ENCODE measurements at places on chromosomes 7 and 10.
A peak's percentile ranks its signal among the peaks of the same experiment; 100 is the strongest.

DNA sequence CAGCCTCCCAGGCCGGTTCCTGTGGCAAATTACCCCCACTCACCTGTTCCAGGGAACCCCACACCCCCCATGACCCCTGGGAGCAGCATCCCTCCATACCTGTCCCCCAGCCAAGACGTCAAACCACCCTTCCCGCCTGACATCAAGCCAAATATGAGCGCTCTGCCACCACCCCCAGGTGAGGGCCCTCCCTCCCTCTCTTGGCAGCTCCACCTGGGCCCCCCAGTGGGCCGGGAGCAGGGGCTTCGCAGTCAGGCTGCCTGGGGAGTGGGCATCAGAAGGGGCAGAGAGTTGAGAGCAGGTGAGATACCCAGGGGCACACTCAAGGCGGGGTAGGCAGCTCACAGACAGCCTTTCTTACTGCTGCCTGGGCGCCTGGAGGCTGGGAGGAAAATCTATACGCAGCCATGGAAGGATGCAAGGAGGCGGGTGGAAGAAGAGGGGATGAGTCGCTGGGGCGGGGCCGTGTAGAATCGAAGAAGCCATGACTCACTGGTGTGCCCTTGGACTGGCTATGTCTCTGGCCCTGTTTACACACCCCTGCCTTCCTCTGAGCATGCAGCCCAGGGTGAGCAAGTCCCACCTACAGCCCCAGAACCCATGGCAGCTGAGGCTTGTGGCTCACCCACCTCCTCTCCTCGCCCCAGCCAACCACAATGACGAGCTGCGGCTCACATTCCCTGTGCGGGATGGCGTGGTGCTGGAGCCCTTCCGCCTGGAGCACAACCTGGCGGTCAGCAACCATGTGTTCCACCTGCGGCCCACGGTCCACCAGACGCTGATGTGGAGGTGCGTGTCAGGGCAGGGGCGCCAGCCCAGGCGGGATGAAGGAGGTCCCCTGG, 48.6 kb upstream of the PPIF start:
- no peak for DNase-seq
- peaks cover 96% of the 10 kb centered on the region for H3K36me3 ChIP-seq
- H3K4me3 ChIP-seq = no peak overlapping the region

- no peak for DNase-seq
- no peak overlapping the region for H3K27ac ChIP-seq
- no peaks in the 10 kb centered on the region for H3K36me3 ChIP-seq
- no peaks in the 10 kb centered on the region for H3K4me1 ChIP-seq
- no peak overlapping the region for H3K4me3 ChIP-seq
- H3K27me3 ChIP-seq = no peaks in the 10 kb centered on the region
These were observed 162.6 kb downstream of the PPP1R3A start for GRCh38 chr7:113756250-113756649.

DNA sequence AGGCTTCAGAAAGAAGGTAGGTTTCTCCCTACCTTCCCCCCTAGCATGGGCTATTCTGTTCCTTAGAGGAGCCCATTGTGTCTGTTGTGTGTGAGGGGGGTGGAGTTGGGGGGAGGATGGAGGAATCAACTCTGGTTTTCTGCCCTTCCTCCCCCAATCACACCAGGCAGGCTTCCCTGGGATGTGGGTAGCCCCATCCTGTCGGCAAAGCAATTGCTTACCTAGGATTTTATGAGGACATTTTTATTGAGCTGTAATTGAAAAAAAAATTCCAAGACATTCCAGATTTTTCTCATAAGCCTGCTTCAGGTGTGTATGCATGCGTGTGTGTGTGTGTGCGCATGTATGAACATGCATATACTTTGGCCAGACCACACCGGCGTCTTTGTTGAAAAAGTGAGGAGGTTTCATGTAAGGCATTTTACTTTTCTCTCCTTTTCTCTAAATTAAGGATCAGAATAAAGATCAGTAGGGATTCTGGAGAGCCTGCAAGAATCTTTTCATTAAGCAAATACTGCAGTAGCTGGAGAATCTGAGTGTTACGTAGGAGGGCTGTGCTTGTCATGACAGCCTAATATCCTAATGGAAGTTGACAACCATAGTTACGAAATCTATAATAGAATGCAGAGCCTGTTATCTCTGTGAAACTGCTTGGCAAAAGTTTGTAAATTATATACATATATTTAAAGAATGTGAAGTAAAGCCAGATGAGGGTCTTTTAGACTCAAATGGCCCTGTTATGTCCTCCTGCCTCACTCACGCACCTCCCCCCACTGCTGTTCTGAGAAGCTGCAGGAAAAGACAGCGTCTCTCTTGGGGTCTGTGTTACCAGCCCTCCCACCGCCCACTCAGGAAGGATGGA, 27.3 kb upstream of the SAMD8 start:
- H3K4me1 ChIP-seq = peaks cover 31% of the 10 kb centered on the region
- no peak overlapping the region for H3K4me3 ChIP-seq
- H3K27ac ChIP-seq = peak overlapping the region; percentile 17

DNA sequence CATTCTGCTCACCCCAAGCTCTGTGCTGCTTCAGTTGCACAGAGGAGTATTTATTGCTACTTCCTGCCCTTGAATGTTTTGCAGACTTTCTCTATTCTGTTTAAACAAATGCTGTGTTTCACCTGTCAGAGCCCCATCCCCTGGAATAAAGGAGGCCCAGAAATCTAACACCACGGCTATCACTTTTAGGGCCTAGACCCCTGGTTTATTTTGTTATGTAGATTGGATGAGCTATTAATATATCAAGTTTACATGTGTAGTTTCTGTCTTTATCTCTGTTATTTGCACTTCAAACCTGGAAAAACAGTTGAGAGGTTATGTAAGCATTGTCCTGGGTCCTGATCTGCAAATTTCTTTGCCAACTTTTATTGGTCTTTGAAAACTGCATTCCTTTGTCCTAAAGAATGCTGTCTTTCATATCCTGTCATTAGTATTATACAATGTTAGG, 630.1 kb downstream of the PARD3 start:
- H3K36me3 ChIP-seq = no peaks in the 10 kb centered on the region
- no peaks in the 10 kb centered on the region for H3K27me3 ChIP-seq
- H3K4me1 ChIP-seq = peaks cover 21% of the 10 kb centered on the region
- H3K27ac ChIP-seq = no peak overlapping the region

GRCh38 chr10:72379062-72379461, 24.3 kb upstream of the DNAJB12 start:
- H3K27ac ChIP-seq = no peak overlapping the region
- no peaks in the 10 kb centered on the region for H3K4me1 ChIP-seq
- H3K36me3 ChIP-seq = no peaks in the 10 kb centered on the region
- no peaks in the 10 kb centered on the region for H3K27me3 ChIP-seq
- H3K4me3 ChIP-seq = no peak overlapping the region
- DNase-seq = no peak

DNA sequence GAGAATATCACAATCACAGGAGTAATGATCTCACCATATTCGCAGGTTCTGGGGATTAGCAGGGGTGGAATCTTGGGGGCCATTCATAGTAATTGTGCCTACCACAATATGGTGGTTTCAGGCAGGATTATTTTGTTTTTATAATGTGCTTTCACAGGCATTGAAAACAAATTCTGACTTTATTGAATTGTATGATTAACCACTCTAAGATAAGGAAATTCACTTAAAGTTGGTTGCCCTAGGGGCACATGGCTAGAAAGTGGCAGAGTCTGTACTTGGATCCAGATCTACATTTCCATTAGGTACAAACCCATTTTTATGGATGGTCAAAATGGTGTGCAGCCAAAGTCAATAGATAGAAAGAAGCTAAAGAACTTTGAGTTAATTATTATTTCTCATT, 1.7 kb downstream of the CROT start:
- peaks cover 2% of the 10 kb centered on the region for H3K4me1 ChIP-seq
- no peak overlapping the region for H3K27ac ChIP-seq
- H3K27me3 ChIP-seq = no peaks in the 10 kb centered on the region
- no peak overlapping the region for H3K4me3 ChIP-seq
- DNase-seq = no peak

DNA sequence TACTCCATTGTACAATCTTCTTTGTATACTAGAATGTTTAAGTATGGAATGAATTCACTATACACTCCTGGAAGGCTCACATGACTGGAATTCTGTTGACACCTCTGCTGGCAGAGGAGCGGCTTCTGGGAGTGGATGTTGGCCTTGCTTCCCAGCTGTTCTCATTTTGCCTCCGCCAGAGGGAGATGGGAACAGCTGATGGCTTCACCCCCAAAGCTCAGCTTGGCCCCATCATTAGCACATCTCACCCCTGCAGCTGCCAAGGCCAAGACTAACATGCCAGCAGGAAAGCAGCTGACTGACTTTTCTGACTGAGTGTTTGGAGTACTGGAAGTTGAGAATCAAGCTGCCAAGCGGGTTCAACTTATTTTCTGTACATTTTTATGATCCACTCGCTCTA, 15.1 kb downstream of the ADAM12 start:
- H3K4me1 ChIP-seq = no peaks in the 10 kb centered on the region
- no peak overlapping the region for H3K4me3 ChIP-seq
- H3K27me3 ChIP-seq = no peaks in the 10 kb centered on the region

DNA sequence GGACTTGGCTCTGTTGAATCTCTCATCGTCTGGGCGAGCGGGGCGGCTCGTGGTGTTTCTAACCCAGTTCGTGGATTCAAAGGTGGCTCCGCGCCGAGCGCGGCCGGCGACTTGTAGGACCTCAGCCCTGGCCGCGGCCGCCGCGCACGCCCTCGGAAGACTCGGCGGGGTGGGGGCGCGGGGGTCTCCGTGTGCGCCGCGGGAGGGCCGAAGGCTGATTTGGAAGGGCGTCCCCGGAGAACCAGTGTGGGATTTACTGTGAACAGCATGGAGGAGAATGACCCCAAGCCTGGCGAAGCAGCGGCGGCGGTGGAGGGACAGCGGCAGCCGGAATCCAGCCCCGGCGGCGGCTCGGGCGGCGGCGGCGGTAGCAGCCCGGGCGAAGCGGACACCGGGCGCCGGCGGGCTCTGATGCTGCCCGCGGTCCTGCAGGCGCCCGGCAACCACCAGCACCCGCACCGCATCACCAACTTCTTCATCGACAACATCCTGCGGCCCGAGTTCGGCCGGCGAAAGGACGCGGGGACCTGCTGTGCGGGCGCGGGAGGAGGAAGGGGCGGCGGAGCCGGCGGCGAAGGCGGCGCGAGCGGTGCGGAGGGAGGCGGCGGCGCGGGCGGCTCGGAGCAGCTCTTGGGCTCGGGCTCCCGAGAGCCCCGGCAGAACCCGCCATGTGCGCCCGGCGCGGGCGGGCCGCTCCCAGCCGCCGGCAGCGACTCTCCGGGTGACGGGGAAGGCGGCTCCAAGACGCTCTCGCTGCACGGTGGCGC, at the start of gene EN2:
EN2 (plus strand) TSS at position 19 of the 767 bp plus-strand sequence; CDS start at position 268, 249 bp downstream.
- no peak for DNase-seq
- no peak within 1 kb of the TSS for H3K4me3 ChIP-seq
- H3K27me3 ChIP-seq = peaks cover 34% of the 10 kb centered on the region

- peaks cover 6% of the 10 kb centered on the region for H3K4me1 ChIP-seq
- H3K4me3 ChIP-seq = no peak overlapping the region
- no peaks in the 10 kb centered on the region for H3K27me3 ChIP-seq
- no peak overlapping the region for H3K27ac ChIP-seq
- DNase-seq = no peak
- no peaks in the 10 kb centered on the region for H3K36me3 ChIP-seq
These were observed 14.7 kb upstream of the CAMK2G start for GRCh38 chr10:73889014-73889413.

DNA sequence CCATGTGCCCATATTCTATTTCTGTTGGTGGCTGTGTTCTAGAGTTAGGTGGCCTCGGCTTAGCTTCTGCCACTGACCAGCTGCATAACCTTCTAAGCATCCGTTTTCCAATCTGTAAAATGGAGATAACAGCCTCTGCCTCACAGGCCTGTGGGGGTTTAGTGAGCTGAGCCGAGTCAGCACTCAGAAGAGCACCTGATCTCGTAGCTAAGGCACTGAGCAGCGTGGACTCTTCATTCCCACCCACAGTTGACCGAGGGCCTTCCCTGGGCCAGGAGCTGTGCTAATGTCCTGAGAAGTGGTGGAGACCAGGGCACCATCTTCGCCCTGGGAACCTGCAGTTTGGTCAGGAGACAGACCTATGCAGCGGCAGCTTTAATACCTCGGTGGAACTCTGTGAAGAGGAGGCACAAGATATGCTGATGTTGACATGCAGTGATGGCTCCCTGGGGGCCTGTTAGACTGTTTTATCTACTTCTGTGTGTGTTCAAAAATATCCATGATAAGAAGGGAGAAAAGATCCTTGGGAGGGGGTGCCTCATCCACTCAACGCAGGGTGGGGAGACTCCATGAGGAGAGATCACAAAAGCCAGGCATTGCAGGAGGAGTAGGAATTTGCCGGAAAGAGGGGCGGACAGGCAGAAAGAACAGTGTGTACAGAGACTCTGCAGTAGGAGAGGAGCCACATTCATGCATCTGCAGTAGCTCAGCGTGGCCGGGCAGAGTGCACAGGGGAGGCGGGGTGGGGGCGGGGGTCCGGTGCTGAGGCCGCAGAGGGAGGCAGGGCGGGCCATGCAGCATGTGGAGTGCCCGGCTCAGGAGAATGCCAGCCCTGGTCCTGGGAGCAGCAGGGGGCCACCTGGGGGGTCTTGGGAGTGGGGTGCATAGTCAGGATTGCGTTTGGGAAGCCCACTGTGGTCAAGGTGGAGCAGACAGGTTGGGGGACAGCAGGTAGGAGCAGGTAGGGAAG, 136.8 kb downstream of the C10orf105 start:
- H3K36me3 ChIP-seq = no peaks in the 10 kb centered on the region
- no peak for DNase-seq
- no peak overlapping the region for H3K27ac ChIP-seq
- H3K4me3 ChIP-seq = no peak overlapping the region
- no peaks in the 10 kb centered on the region for H3K4me1 ChIP-seq
- no peaks in the 10 kb centered on the region for H3K27me3 ChIP-seq

DNA sequence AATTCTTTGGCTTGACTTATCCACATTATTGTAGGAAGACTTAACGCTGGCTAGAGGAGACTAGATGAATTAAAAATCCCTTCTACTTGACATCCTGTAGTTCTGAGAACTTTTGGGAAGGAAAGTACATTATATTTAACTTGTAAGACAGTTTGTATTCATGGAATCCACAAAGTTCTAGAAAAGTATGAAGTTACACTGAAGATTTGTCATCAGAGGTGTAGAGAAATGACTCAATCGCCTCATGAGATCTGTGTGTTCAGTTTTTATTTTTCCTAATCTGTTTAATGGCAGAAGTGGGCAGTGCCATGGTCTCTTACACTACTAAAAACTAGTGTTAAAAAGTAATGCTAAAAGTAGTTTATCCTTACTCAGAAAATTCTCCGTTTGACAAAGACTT, 89.1 kb upstream of the SMIM30 start:
- DNase-seq = no peak
- H3K4me3 ChIP-seq = no peak overlapping the region
- H3K4me1 ChIP-seq = no peaks in the 10 kb centered on the region
- no peaks in the 10 kb centered on the region for H3K27me3 ChIP-seq
- no peak overlapping the region for H3K27ac ChIP-seq
- no peaks in the 10 kb centered on the region for H3K36me3 ChIP-seq

All from neuronal stem cell (in vitro differentiated cells).